ENCODE measurements at places on chromosomes 7 and 10. TPM values are rescaled to one million over a fixed set of nuclear protein-coding genes. Genes with fewer than 3 reads are reported as not detected.

GRCh38 chr7:2978408-2978807 is 65.3 kb downstream of the CARD11 start:
- DNase-seq, result no peak
- no peak overlapping the region for H3K4me3 ChIP-seq
- no peaks in the 10 kb centered on the region for H3K27me3 ChIP-seq
- no peaks in the 10 kb centered on the region for H3K36me3 ChIP-seq
- no peaks in the 10 kb centered on the region for H3K4me1 ChIP-seq

Gene UCN3
- total RNA-seq, result not detected

Gene MALRD1
- 9.8 TPM for total RNA-seq

- peak overlapping the region; percentile 74 for H3K27ac ChIP-seq
- no peaks in the 10 kb centered on the region for H3K27me3 ChIP-seq
- peak; percentile 63 for DNase-seq
- peaks cover 36% of the 10 kb centered on the region for H3K4me1 ChIP-seq
- no peak overlapping the region for H3K4me3 ChIP-seq
Observed at GRCh38 chr10:28774051-28774995, 97.0 kb downstream of the BAMBI start.

Gene LAMB4
- 0.52 TPM for total RNA-seq
